Endothelial cell of umbilical vein (primary cell): ENCODE measurements at places on chromosomes 5 and 9. TPM values are rescaled to one million over a fixed set of nuclear protein-coding genes. Genes with fewer than 3 reads are reported as not detected.

FGFR4 gene
- 2.9 and 3.8 TPM in 2 replicates for total RNA-seq

C9orf153 gene
- total RNA-seq, result 0.66 TPM in 1 of 2 replicates, not detected in the other

CFAP90 gene
- not detected in 2 replicates for total RNA-seq

HBEGF gene
- total RNA-seq, result 33.2 and 35.3 TPM in 2 replicates

CAVIN4 gene
- 2.5 and 3.1 TPM in 2 replicates for total RNA-seq

FAM221B gene
- total RNA-seq, result not detected in 2 replicates

PCDHA12 gene
- not detected in 2 replicates for total RNA-seq

SLC6A7 gene
- total RNA-seq, result not detected in 2 replicates

CER1 gene
- total RNA-seq, result not detected in 2 replicates

CTXN3 gene
- not detected in 2 replicates for total RNA-seq

MZB1 gene
- not detected in 2 replicates for total RNA-seq

TMEFF1 gene
- total RNA-seq, result 9.8 and 14.6 TPM in 2 replicates

DNA sequence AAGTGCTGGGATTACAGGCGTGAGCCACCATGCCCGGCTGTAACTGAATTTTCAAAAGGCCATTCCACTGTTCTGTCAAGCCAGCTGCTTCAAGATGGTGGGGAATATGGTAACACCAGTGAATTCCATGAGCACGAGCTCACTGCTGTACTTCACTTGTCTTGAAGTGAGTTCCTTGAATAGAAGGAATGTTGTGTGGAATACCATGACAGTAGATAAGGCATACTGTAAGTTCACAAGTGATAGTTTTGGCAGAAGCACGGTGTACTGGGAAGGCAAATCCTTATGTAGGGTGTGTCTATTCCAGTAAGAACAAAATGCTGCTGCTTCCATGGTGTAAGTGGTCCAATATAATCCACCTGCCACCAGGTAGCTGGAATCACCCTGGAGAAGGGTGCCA, 6.6 kb upstream of the PRXL2C start:
- H3K27ac ChIP-seq, result no peak overlapping the region
- no peaks in the 10 kb centered on the region for H3K36me3 ChIP-seq
- H3K4me1 ChIP-seq, result no peaks in the 10 kb centered on the region
- no peak overlapping the region for H3K4me3 ChIP-seq
- no peak for DNase-seq

DNA sequence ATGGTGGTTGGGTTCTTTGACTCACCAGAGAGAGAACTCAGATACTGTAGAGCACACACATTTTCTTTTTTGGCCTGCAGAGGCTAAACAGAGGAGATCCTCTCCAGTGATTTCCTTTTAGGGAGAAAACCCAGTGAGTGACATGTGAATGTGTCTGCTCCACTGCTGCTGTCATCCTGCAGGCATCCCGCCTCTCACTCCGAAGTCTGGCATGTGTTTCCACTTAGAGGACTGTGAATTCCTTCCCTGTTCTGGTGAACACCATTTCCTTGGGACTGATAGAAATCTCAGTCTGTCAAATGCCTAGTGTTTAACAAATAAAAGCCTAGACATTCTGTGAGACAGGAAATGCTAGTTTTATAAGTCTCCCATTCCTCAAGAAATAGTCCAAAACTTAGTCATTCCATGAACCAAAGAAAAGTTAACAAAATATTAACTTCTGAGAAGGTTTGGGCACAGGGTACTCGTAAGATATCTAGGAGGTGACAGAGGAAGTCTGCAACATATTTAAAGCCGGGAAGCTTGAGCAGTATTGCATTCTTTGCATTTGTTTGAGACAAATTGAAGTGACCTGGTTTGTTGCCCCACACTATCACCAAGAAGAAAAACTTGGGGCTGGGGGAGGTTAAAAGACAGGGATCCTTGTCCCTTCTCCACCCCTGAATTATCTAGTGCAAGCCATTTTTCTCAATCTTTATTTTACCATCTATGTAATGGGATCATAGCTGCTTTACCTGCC, 74.9 kb upstream of the NIPAL4 start:
- H3K4me1 ChIP-seq, result peaks cover 57% of the 10 kb centered on the region
- no peaks in the 10 kb centered on the region for H3K36me3 ChIP-seq
- H3K4me3 ChIP-seq, result no peak overlapping the region
- no peaks in the 10 kb centered on the region for H3K27me3 ChIP-seq
- peak; percentile 91 for DNase-seq

- DNase-seq, result no peak
- H3K4me1 ChIP-seq, result peaks cover 16% of the 10 kb centered on the region
- H3K4me3 ChIP-seq, result no peak overlapping the region
Measured at GRCh38 chr5:139763930-139764791, 31.4 kb upstream of the PSD2 start.

- no peak overlapping the region for H3K27ac ChIP-seq
- no peaks in the 10 kb centered on the region for H3K27me3 ChIP-seq
- no peak overlapping the region for H3K4me3 ChIP-seq
- no peak for DNase-seq
- H3K36me3 ChIP-seq, result no peaks in the 10 kb centered on the region
- no peaks in the 10 kb centered on the region for H3K4me1 ChIP-seq
Measured at GRCh38 chr5:153365547-153365946, 124.9 kb upstream of the GRIA1 start.

GRCh38 chr9:99037769-99038483, 67.0 kb upstream of the TGFBR1 start:
- H3K27me3 ChIP-seq, result no peaks in the 10 kb centered on the region
- DNase-seq, result no peak
- H3K27ac ChIP-seq, result no peak overlapping the region
- peaks cover 6% of the 10 kb centered on the region for H3K4me1 ChIP-seq
- H3K4me3 ChIP-seq, result no peak overlapping the region

GRCh38 chr5:155299386-155300005, 285.9 kb downstream of the KIF4B start:
- no peak overlapping the region for H3K27ac ChIP-seq
- no peaks in the 10 kb centered on the region for H3K36me3 ChIP-seq
- no peak overlapping the region for H3K4me3 ChIP-seq
- DNase-seq, result no peak
- no peaks in the 10 kb centered on the region for H3K27me3 ChIP-seq
- no peaks in the 10 kb centered on the region for H3K4me1 ChIP-seq

DNA sequence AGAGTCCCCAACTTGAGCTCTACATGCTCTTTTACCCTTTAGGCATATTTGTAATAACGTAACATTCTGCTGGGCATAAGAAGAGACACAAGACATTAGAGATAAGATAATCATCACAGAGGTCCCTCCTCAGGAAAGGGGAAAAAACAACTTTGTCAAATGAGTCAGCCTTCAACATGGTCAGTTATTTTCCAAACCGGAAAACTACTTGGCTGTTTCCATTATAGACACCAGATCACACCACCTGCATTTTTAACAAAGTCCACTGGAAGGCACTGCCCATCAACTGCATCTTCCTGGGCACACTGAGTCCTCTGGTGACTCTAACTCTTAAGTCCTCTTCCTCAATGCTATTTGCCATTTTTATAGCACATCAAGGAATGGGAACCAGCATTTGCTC, 221.8 kb downstream of the FAM114A2 start:
- no peak overlapping the region for H3K27ac ChIP-seq
- no peak overlapping the region for H3K4me3 ChIP-seq
- H3K36me3 ChIP-seq, result no peaks in the 10 kb centered on the region
- H3K4me1 ChIP-seq, result no peaks in the 10 kb centered on the region
- no peak for DNase-seq

DNA sequence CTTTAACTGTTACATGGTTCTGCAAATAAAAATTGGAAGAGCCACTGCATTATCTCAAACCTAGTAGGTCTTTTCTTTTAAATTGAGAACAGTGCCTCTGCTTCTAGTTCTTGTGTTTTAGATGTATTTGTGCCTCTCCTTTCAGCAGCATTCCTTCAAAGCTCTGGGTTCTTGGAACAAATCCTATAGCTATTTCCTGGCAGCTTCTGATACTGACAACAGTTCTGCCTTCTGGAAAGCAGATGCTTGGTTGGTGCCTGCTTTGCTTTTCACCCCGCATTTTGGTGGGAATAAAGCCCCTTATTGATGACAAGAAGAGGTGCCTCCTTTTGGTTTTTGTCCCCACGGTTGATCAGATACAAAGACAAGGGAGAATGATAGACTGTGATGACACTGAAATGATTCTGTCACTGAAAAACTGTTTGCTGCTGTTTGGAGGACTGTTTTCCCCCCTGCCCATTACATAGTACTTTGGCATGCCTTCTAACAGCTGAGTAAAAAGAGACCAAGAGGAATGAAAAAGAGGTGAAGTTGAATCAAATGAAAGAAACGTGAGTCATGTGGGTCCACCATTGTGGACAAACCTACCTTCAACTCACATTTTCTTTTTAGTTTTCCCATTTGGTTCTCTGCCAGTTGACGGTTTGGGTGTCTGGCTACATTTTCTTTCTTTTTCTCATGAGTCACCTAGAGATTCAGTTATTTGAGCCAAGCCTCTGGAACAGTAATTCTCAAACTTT, 5.6 kb downstream of the PTCD2 start:
- no peaks in the 10 kb centered on the region for H3K27me3 ChIP-seq
- H3K36me3 ChIP-seq, result peaks cover 2% of the 10 kb centered on the region
- no peaks in the 10 kb centered on the region for H3K4me1 ChIP-seq
- H3K4me3 ChIP-seq, result no peak overlapping the region
- H3K27ac ChIP-seq, result no peak overlapping the region

- H3K4me3 ChIP-seq, result no peak overlapping the region
- H3K27me3 ChIP-seq, result no peaks in the 10 kb centered on the region
- DNase-seq, result no peak
- no peak overlapping the region for H3K27ac ChIP-seq
- no peaks in the 10 kb centered on the region for H3K36me3 ChIP-seq
Measured at GRCh38 chr9:94920420-94921091, 194.1 kb downstream of the AOPEP start.

DNA sequence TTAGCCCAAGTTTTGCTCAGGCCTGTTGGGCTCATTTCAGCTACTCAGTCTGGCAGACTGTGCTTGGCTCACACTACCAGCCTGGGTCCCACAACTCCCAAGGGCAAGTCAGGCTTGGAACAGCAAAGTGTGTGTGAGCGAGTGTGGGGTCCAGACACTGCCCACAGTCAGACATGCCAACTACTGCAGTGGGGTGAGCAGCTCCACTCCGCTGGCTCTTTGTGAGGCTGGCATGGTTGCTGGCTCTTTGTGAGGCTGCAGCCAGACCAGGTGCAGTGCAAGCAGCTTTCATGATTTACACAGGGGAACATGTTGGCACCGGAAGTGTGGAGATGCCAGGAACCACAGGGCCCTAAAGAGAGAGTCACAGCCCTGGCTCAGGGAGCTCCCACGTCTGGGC, 606.7 kb upstream of the FAM174A start:
- no peak overlapping the region for H3K4me3 ChIP-seq
- H3K27me3 ChIP-seq, result no peaks in the 10 kb centered on the region

GRCh38 chr5:6551287-6551954, 81.4 kb downstream of the NSUN2 start:
- peaks cover 5% of the 10 kb centered on the region for H3K4me1 ChIP-seq
- H3K27me3 ChIP-seq, result peaks cover 3% of the 10 kb centered on the region
- no peak overlapping the region for H3K27ac ChIP-seq
- no peak for DNase-seq
- no peaks in the 10 kb centered on the region for H3K36me3 ChIP-seq

DNA sequence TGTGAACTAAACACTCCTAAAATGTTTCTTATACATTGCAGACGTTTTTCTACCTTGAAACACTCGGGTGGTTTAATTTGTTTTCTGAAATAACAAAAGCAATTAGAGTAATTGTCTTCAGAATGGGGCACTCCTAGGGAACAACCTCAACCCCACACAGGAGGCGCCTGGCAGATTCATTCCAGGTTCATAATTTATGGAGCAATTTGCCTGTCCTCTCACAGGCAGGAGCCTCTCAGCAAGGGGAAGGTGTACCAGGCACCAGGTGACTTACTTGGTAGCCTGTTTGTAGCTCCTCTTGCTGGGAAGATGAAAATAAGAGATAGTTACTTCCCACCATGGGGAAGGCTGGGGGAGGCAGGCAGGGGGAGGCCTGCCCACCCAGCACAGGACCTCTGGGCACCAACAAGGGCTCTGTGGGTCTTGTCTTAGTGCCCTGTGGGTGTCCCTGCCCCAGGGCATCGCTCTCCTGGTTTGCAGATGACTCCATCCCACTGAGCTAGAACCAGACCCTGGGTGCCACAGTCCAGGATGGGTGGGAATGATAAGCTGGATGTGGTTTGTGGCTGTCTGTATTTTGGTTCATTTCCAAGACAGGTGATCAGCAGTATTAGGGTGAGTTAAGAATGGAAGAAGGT, 144.4 kb downstream of the FSTL4 start:
- H3K4me1 ChIP-seq, result no peaks in the 10 kb centered on the region
- DNase-seq, result no peak
- H3K27ac ChIP-seq, result no peak overlapping the region
- H3K4me3 ChIP-seq, result no peak overlapping the region
- H3K27me3 ChIP-seq, result peaks cover 3% of the 10 kb centered on the region

- no peak for DNase-seq
- H3K27me3 ChIP-seq, result no peaks in the 10 kb centered on the region
- peaks cover 17% of the 10 kb centered on the region for H3K4me1 ChIP-seq
- no peak overlapping the region for H3K4me3 ChIP-seq
Measured at GRCh38 chr5:97844797-97845196, 661.8 kb upstream of the RIOK2 start.

DNA sequence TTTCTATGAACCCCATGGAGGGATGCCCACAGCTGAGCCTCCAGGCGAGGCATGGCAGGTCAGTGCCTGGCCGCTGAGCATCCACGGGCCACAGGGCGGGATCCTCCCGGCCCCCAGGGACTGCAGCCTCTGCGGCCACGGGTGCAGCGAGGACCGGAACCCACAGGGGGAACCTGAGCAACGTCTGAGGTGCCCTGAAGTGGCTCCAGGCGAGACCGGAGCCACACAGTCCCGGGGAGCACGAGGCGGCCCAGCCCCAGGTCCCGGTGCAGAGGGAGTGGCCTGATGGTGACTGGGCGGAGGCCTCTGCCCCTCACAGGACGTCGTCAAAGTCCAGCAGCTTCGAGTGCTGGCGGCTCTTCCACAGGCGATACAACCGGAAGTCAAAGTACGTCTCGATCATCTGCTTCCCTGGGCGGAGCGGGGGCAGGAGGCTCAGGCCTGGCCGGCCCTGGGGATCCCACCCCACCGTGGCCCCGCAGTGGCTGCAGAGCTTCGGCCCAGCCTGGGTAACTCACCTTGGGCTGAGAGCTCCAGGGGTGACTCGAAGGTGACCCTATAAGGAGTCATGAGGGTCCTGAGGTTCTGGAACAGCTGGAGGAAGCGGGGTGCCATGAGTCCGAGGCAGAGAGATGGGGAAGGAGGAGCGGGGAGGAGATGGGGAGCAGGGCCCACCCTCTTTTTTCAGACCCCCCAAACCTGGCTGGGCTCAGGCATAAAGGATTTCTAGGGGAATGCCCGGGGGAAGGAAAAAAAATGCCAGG, 8.1 kb upstream of the ENTPD8 start:
- H3K36me3 ChIP-seq, result peaks cover 14% of the 10 kb centered on the region
- DNase-seq, result no peak
- peaks cover 2% of the 10 kb centered on the region for H3K4me1 ChIP-seq
- no peak overlapping the region for H3K4me3 ChIP-seq

DNA sequence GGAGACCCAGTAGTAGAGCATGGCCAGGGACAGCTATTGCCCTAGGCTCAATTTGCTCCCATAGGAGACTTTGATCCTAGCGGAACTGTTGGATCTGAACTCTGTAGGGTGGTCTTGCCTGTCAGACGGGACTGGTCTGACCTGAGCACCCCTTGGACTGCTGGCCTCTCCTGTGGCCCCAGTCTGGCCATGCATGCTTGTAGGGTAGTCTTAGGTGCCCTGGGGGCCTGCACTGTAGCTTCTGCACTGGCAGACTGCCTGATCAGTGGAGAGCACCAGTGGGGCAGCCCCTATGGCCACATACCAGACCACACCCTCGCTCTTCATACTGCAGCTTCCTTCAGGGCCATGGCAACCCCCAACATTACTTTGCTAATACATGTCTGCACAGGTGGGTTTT, 396.1 kb upstream of the GRAMD2B start:
- H3K36me3 ChIP-seq, result no peaks in the 10 kb centered on the region
- H3K27me3 ChIP-seq, result no peaks in the 10 kb centered on the region
- H3K4me1 ChIP-seq, result no peaks in the 10 kb centered on the region

GRCh38 chr5:68067291-68067690, 148.3 kb upstream of the PIK3R1 start:
- no peak overlapping the region for H3K4me3 ChIP-seq
- no peak overlapping the region for H3K27ac ChIP-seq
- H3K4me1 ChIP-seq, result no peaks in the 10 kb centered on the region
